ENCODE measurements at places on chromosomes 13 and 19. TPM values are rescaled to one million over a fixed set of nuclear protein-coding genes. Genes with fewer than 3 reads are reported as not detected.

The WDR88 gene
- not detected for total RNA-seq

The ZNF221 gene
- total RNA-seq, result 0.79 TPM

The N4BP2L1 gene
- 5.3 TPM for total RNA-seq

The OLFM4 gene
- total RNA-seq, result not detected

The LYPD3 gene
- 344 TPM for total RNA-seq

The ASPDH gene
- total RNA-seq, result not detected

The FGF22 gene
- not detected for total RNA-seq

The ZNF492 gene
- total RNA-seq, result 0.35 TPM

The CAPN12 gene
- total RNA-seq, result 8.9 TPM

The ONECUT3 gene
- total RNA-seq, result 0.28 TPM

The LRG1 gene
- total RNA-seq, result 0.56 TPM

Measured in airway epithelial cell (primary cell).